ENCODE measurements at places on chromosomes 1 and 21.

DNA sequence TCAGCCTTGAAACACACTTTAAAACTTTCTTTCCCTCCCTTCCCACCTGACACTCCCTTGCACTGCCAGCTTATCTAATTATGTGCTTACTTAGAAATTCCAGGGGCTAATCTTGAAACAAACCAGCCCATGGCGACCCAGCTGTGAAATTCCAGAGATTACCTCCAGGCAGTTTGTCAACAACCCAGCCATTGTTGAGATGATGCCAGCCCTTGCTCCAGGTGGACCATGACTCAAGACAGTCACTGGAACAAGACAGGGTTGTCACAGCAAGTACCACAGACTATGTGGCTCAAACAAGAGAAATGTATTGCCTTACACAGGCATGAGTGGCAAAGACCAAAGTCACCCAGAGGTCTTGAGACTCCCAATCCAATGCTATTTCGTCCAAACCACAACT is 7.9 kb downstream of the FYB2 start:
- no peak for DNase-seq

DNA sequence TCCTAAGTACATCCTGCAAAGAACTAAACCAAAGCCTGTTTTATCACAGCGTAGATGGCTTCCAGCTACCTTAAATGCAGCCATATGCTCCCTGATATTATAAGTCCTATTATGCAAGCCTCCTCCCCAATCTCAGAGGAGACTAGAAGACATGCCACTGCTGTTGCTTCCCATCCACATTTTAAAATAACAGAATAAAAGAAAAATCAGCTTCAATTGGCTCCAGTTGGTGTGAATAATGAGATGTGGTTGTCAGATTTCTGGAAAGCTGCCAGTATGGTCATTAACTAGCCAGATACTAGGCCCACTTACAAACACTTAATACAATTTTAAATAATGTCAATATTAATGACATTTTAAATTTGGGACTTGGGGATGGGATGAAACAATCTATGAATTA is 25.7 kb downstream of the WARS2 start:
- DNase-seq, result no peak

- DNase-seq, result no peak
Measured at GRCh38 chr21:44466351-44466954, 11.1 kb downstream of the LRRC3 start.

GRCh38 chr21:43611598-43612369 is 47.5 kb downstream of the HSF2BP start:
- DNase-seq, result no peak

DNA sequence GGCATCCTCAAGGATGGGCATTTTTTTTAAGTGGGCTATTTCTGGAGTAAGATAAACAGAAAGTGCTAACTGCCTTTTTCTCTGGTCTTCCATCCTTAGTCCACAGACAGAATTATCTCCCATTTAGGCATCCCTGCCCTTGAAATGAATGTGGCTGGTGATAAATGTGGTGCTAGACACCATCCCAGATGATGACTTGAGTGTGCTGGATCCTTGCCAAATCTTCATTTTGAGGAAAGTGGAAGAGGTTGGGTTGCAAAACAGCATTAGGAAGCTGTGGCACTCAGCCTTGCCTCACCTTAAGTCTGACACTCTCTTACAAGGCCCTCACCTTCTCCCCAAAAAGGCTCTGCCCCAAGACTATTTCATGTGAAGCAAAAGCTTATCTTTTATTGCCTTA is 19.2 kb downstream of the MAB21L3 start:
- no peak for DNase-seq

DNA sequence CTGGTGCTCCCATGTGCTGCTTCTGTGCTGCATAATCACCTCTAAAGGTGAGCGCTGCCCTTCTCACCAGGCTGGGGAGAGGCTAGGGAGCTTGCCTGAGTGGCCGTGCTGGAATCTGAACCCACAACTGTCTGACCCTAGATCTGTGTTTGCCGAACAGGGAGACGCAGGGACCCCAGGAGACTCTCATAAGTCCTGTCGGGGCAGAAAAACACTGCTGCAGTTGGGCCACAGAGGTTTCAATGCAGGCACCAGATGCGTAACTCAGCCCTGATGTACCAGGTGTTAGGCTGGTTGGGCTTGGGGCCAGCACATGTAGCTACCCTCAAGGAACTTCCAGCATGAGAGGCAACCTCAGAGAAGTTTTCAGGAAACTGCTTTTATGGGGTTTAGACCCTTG is 49.5 kb upstream of the DMRTB1 start:
- DNase-seq, result no peak

DNA sequence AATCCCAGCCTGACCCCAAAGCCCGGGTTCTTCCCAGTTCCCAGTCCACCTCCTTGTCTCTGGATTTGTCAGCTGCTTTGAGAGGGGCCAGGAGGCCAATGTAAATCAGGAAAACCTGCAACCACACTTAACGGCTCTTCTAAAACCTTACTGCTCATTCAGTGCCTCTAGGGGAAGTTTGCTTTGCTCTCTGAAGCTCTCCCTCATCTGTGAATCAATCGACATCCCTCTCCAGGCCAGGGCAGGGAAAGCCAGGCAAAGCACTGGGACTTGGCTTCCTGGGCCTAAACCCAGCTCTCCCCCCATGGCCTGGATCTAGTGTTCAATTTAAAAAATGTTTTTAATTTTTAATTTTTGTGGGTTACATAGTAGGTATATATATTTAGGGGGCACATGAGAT is 9.3 kb downstream of the NKAIN1 start:
- no peak for DNase-seq
